ENCODE measurements at places on chromosomes 5 and 9.

GRCh38 chr9:109163194-109163593 is 3.9 kb downstream of the FRRS1L start:
- no peak for DNase-seq

DNA sequence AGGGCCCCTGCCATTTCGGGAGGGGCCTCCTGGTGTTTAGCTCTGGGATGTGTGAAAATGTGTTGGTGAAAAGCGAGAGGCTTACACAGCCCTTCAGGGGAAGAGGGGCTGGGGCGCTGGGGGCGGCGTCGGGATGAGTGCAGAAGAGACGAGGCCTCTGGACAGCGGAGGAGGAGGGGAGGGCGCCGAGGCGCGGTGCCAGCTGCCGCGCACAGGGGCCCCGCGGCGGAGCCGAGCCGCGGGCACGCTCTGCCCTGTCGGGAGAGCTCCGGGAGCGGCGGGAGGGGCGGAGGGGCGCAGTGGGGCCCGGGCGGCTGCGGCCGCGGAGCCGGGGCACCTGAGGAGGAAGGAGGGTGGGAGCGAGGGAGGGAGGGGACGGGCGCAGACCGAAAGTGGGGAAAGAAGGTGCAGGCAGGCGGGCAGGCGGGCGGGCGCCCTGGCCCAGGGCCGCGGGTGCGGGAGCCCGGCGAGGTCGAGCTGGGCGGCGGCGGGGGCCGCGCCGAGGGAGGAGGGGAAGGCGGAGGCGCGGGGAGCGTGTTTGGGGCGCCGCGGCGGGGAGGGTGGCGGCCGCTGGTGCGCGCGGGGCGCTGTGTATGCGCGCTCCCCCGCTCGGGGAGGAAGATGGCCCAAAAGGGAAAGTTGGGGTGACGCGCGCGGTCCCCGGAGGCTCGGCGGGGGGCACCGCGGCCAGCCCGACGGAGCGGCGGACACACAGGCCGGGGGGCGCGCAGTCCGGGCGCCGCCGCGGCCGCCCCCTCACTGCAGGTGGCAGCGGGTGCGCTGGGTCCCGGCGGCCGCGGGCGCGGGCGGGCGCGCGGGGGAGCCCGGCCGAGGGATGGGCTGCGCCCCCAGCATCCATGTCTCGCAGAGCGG is at the start of gene PDE8B:
PDE8B (plus strand) TSS at position 590 of the 873 bp plus-strand sequence; CDS start at position 836, 246 bp downstream.
- DNase-seq = no peak

DNA sequence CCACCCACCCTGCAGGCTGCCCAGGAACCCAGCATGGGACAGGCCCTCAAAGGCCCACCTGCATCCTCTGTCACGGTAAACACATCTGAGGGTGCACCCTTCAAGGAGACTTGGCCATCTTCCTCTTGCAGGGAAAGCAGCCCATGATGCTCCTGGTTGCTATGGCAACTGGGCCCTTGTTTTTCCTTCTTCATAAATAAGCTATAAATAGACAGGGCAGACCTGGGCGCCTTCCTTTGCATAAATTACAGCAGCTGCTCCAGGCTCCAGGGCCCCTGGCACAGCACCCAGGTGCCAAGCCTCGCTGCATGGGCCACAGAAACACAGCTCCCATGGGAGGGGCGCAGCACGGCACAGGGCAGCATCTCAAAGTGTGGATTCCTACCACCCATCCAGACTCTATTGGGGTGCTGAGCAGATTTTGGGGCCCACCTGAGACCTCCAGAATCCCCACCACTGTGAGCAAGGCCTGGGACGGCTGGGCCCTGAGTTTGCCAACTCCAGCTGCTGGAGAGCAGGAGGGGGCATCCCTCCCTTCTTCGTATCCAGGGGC is 5.8 kb upstream of the PSMB7 start:
- DNase-seq = no peak

GRCh38 chr5:147504011-147504410 is 5.9 kb downstream of the DPYSL3 start:
- no peak for DNase-seq

- DNase-seq = no peak
Measured at GRCh38 chr5:95057615-95058014, 227.3 kb downstream of the MCTP1 start.

GRCh38 chr5:10452768-10453331 is 11.2 kb downstream of the ROPN1L start:
- DNase-seq = no peak

DNA sequence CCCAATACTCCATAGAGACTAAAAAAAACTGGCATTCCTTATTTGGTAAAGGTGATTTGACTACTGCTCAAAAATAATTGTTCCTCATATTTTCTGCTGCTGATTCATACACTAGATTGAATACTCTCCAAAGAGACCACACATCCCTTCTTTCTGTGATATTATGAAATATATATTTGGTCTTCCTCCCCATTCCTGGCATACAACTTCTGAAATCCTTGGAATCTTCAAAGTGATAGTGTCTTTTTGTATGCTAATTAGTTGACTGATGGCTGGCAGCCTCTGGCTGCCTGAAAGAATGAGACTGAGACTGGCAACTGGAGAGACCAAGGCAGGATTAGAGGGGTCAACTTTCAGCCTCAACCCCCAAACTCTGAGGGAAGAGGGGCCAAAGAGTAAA is 348.0 kb upstream of the RFX3 start:
- DNase-seq = no peak

DNA sequence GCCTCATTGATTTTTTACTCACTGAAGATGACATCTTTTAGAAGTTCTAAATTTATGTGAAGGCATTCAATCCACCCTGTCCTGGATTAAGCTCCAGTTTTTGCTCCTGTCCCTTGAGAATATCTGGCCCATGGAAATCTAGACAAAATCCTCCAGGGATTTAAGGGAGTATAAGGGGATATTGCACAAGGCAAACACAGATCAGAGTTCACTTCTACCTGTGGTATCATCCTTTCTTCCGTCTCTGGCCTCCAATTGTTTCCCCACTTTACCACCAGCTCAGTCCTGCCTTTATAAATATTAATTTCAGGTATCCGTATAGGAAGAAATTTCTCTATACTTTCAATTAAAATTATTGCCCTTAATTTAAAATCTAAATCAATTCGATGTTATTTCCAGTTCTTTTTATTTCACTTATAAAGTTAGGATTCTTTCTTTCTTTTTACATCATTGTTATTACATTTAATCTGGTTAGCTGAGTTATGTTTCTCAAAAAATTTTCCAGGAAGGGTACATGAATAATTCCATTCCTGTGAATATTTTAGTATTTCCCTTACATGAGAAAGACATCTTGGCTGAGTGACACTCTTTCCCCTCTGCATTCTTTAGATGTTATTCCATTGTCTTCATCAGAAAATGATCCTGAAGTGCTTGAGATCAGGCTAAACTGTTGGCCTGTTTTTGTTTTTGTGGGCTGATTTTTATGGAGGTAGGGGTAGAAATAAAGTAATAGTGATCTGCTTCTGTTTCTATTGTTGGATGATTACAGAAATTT is 194.3 kb upstream of the MAP3K1 start:
- DNase-seq = no peak

GRCh38 chr5:180645274-180646204 is 3.9 kb downstream of the FLT4 start:
- no peak for DNase-seq

DNA sequence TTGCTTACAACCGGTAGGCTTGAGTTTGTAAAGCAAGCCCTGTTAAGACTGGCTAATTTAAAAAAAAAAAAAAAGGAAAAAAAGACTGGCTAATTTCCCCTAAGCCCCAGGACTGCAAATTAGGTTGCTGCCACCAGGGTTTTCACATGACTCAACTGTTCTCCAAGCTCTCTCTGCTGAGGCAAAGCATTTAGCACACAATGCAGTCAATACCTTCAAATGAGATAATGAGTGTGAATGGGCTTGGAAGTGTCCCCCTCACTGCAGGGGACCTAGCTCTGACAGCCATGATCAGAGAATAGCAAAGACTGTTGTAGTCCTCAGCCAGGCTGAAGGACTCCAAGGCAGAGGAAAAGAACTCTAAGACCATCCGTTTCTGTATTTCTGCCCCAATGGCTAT is 42.8 kb upstream of the ZSWIM6 start:
- DNase-seq = no peak

DNA sequence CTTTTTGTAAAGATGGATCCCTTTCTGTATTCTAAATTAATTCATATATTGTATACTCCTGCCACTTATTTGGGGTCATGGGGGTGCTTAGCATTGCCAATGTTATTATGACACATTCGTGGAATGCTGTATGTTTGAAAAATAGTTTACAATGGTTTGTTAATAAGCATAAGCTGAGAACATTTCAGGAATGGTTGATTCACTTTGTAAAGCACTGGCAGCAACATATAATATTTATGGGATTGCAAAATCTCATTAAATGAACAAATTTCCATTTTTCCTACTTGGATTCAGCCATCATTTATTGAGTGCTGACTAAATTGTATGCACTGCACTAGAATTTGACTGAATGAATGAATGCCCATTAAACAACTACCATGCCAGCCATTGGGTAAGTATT is 215.2 kb upstream of the KLF4 start:
- DNase-seq = no peak

- DNase-seq = no peak
Measured at GRCh38 chr5:10480237-10480985, 38.7 kb downstream of the ROPN1L start.

GRCh38 chr5:179265514-179266290 is 79.6 kb downstream of the ADAMTS2 start:
- no peak for DNase-seq

- DNase-seq = no peak
Measured at GRCh38 chr5:137703565-137703964, 32.3 kb downstream of the KLHL3 start.

Measured in stimulated activated CD8-positive, alpha-beta memory T cell treated with anti-CD3 and anti-CD28 coated beads, Interleukin-4, amount 100 ng/mL, for 4 hours (primary cell).